ENCODE measurements at places on chromosomes 5 and 9.
A peak's percentile ranks its signal among the peaks of the same experiment; 100 is the strongest.

GRCh38 chr5:120122703-120123102 lies 341.4 kb upstream of the PRR16 start:
- no peak for DNase-seq

- DNase-seq, result no peak
Measured at GRCh38 chr5:32828492-32828891, 117.4 kb downstream of the NPR3 start.

- DNase-seq, result no peak
Measured at GRCh38 chr9:2307480-2307879, 292.3 kb downstream of the SMARCA2 start.

DNA sequence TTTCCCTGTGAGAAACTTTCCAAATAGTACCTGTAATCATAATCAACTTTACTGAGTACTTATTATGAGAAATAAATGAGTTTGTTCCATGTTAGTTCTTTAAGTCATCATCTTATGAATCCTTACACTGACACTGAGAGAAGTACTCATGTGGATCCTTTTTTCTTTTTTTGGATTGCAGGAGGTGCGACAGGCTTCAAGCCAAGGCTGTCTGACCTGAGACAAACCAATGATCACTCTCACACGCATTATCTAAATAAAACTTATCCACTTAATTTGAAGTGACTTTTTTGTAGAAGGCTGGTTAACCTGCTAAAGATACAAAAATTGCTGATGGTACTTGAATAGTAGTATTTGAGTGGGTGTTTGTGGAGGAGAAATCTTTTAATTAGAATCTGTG lies 39.5 kb downstream of the JAKMIP2 start:
- no peak for DNase-seq

- DNase-seq, result no peak
Measured at GRCh38 chr5:56326770-56327169, 93.6 kb upstream of the ANKRD55 start.

DNA sequence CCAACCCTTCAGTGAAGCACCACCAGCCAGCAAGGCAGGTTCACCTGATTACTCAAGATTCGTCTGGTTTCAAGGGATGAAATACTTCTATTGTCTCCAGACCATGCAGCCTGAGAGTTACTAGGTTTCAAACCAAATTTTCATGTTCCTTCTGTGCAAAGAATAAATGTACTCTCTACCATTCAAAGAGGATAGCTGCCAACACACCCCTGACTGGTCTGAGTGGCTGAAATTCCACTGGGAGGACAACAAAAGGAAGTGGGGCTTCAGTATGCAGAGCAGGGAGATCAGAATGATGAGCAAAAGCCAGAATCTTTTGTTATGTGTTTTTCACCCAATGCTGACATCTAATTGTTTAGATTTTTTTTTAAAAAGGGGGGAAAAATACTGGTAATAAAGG lies 356.3 kb downstream of the BNC2 start:
- no peak for DNase-seq

DNA sequence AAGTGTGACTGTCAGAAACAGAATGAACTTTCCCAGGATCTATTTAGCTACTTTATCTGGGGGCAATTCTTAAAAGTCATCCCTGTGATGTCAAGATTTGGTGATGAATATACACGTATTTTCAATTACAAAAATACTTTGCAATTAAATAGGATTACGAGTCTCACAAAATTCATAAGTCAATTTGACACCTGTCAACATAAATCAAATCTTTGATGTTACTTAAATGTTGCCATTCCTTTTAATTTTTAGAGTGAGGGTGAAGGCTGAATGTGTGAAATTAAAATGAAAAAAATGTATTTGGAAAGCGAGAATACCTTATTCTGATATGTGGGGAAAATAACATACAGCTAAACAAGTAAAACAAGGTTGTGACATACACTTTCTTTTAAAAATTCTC lies 202.9 kb downstream of the EPB41L4A start:
- no peak for DNase-seq

GRCh38 chr5:149636861-149637246 lies 55.6 kb downstream of the ARHGEF37 start:
- DNase-seq, result peak; percentile 54

DNA sequence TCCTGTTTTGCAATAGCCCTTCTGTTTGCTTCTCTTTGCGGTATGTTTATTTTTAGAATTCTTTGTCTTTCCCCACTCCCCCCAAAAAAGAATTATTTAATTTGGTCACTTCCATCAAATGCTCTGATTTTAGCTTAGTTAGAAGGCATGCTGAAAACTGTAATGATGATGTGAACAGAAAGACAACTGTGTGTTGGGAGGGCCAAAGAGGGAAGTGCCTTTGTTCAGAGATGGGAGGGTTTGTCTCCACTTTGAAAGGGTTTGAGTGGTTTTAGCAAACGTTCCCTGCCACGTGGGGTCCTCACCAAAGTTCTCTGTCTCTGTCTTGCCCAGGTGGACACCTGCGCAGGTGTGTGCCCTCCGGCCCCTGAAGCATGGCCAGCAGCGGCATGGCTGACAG lies 41.9 kb downstream of the SYK start:
- DNase-seq, result no peak

DNA sequence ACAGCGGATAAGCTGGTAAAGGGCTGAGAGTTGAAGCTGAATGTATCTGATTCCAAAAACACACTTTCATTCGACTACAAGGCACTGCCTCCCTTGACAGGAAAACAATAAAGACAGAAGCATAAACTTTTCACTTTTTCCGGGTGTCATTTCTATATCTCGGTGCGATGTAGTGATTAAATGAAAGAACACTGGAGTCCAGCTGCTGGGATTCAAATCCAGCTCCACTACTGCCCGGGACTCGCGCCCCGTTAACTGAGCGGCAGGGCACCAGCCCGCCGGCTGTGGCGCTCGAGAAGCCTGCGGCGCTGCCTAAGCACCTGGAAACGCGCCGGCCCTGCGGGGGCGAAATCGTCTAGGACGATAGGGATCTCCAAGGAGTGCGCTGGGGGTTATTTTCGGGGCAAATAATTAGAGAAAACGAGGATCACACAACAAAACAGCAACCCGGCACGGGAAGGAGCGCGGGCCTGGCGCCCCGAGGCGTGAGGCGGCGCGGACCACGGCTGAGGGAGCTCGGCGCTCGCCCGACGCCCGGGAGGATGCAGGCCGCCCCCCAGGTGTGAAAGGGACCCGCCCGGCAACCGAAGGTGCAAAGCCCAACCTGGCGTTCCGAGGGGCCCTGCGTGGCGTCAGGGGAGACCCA lies 837 bp downstream of the UIMC1 start:
- peak; percentile 49 for DNase-seq

GRCh38 chr9:21576331-21577189 lies 94.4 kb upstream of the IFNE start:
- DNase-seq, result peak; percentile 50

- DNase-seq, result no peak
Measured at GRCh38 chr5:175692996-175693710, 35.3 kb downstream of the HRH2 start.

GRCh38 chr9:94818178-94818541 lies 91.7 kb downstream of the AOPEP start:
- no peak for DNase-seq

- DNase-seq, result no peak
Measured at GRCh38 chr9:110844121-110844520, 175.5 kb downstream of the MUSK start.

DNA sequence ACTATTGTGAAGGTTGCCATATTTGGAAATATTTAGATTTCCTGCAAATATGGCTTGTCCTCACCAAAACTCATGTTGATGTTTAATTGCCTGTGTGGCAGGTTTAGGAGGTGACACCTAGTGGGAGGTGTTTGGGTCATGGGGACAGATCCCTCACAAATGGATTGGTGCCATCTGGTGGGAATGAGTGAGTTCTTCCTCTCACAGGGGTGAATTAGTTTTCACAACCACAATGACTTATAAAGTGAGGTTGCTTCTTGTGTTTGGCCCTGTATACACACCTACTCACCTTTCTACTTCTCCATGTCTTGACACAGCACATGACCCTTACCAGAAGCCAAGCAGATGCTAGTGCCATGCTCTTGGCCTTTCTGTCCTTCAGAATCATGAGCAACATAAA lies 41.1 kb downstream of the ISOC1 start:
- DNase-seq, result peak; percentile 8

- DNase-seq, result no peak
Measured at GRCh38 chr5:134451936-134452505, 40.3 kb upstream of the CDKN2AIPNL start.

DNA sequence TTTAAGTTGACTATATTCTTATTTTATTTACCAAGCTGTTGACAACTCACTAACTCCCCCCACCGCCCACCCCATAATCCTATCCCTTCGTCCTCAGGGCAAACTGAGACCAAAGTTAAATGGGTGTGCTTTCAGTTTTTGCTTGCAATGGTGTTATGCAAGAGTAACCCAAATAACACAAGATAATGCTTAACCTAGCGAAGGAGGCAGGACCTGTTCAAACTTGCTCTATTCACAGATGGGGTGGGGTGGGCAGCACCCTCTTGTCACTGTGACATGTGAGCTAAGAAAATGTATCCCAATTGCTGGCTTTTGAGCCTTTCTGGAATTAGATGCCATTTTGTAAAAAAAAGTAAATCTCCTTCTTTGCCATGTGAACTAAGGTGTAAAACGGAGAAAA lies 40.4 kb downstream of the GLIS3 start:
- DNase-seq, result no peak

- DNase-seq, result no peak
Measured at GRCh38 chr9:31677415-31677814, 707.0 kb upstream of the ACO1 start.

GRCh38 chr5:102865510-102866236 lies 110.6 kb downstream of the PAM start:
- peak; percentile 3 for DNase-seq

- no peak for DNase-seq
Measured at GRCh38 chr5:33462456-33462855, 21.7 kb downstream of the TARS1 start.

DNA sequence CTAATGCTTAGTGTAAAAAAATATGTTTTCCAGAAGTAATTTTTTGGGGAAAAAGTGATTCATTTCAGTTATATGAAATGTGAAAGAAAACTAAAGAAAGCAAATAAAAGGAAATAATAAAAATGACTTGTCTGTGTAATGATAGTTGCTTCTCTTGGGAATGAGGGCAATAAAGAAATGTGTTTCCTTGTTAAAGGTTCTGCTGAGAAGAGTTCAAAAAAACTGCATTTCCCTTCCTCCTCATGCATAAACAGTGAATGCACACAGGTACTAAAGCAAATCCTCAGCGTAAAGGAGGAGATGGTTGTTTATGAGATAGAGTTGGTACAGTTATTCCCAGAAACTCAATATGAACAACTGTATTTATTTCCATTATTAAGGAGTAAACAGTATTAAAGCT lies 307.6 kb downstream of the GLIS3 start:
- DNase-seq, result no peak

- DNase-seq, result no peak
Measured at GRCh38 chr5:5278815-5279381, 138.8 kb downstream of the ADAMTS16 start.

DNA sequence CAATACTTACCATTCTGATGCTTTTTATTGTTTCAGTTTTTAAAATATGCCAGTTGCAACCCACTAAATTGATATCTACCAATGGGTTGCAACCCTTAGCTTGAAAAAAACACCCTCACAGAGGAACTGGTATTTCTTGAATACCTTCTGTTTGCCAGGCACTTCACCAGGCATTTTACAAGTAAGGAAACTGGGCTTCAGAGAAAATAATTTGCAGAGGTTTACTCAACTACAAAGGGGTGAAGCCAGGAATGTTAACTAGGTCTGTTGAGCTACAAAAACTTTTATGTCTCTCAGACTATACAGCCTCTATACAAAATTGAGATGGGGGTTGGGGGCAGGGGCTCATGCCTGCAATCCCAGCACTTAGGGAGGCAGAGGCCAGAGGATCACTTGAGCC lies 65.0 kb downstream of the STX17 start:
- DNase-seq, result no peak
